ENCODE measurements at places on chromosomes 4 and X.

GRCh38 chr4:76955182-76955581 is 5.6 kb downstream of the SEPTIN11 start:
- DNase-seq: no peak

- DNase-seq: no peak
Measured at GRCh38 chrX:22533898-22534297, 261.2 kb downstream of the CBLL2 start.

DNA sequence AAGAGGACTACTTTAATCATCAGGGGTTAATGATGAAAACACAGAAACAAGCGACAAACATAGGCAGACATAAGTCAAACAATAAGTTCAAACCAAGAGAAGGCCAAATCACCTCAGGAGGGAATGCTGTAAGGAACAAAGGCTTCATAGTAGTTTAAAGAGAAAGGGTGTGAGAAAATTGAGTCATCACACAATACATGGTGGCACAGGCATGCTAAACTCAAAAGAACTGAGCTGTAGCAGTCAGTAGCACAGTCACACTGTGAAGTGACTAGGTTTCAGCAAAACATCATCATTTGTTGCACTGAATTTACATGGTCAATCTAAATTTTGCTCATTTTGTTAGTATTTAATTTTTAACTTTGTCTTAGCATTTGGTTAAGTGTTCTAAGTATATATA is 24.2 kb downstream of the SMC1A start:
- no peak for DNase-seq

GRCh38 chrX:26286836-26287235 is 70.9 kb downstream of the MAGEB5 start:
- DNase-seq: no peak

DNA sequence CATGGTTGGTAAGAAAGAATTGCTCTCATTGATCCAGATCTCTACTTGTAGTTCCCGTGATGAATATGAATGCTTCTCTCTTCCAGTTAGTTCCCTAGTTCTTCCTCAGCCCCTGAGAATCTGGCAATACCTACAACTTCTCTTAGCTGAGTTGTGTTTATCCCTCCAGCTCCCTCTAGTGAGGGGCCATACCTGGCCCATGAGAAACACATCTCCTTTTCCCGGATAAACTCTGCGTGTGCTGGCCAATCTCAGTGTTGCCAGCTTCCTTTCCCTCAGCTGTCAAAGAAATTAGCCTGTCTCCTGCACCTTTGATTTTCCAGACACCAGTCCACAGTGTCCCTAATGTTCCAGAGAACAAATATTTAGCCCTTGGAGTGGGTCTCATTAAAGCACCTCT is 5.7 kb downstream of the CBLL2 start:
- no peak for DNase-seq

- DNase-seq: no peak
Measured at GRCh38 chr4:3331511-3332394, 38.9 kb downstream of the RGS12 start.

GRCh38 chr4:16573206-16573605 is 325.2 kb downstream of the LDB2 start:
- DNase-seq: no peak

GRCh38 chrX:108216405-108216804 is 124.8 kb downstream of the ATG4A start:
- DNase-seq: no peak

GRCh38 chrX:7586126-7586525 is 256.8 kb upstream of the VCX start:
- DNase-seq: peak; percentile 24

GRCh38 chr4:140144050-140144449 is 9.9 kb downstream of the MAML3 start:
- no peak for DNase-seq

- no peak for DNase-seq
Measured at GRCh38 chr4:104575278-104575677, 80.6 kb upstream of the CXXC4 start.

GRCh38 chr4:67103001-67103747 is 442.1 kb downstream of the CENPC start:
- DNase-seq: no peak

- DNase-seq: no peak
Measured at GRCh38 chr4:38101563-38101962, 141.4 kb downstream of the PTTG2 start.

DNA sequence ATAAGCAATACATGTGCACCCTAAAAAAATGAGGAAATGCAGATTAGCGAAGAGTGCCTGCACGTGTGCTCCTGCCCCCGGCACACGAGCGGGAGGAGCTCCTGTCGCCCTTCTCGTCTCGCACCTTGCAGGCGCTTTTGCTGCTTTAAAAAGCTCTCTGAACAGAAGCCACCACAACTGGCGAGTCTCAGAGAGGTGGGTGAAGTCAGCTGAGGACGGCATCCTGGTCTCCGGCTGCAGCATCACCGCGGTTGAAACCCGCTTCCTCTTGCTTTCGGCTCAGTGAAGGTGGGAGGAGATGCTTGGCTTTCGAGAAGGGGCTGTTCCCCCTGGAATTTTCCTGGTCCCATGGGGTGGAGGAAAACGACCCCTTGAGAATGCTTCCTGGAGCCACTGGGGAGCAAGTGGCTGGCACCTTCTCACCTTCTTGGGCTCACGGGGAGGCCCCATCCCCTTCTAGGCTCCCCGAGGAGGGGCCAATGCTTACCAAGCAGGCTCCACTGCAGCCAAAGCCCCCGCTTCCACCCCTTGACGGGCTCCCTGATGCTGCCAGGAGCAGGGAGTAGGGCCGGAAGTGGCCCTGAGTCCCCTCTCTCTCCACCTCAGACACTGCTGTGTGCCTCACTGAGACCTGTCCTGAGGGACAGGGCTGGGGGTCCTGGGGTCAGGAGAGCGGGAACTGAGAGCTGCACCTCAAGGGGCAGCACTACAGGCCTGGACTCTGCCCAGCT is 29.2 kb upstream of the MXD4 start:
- DNase-seq: no peak

DNA sequence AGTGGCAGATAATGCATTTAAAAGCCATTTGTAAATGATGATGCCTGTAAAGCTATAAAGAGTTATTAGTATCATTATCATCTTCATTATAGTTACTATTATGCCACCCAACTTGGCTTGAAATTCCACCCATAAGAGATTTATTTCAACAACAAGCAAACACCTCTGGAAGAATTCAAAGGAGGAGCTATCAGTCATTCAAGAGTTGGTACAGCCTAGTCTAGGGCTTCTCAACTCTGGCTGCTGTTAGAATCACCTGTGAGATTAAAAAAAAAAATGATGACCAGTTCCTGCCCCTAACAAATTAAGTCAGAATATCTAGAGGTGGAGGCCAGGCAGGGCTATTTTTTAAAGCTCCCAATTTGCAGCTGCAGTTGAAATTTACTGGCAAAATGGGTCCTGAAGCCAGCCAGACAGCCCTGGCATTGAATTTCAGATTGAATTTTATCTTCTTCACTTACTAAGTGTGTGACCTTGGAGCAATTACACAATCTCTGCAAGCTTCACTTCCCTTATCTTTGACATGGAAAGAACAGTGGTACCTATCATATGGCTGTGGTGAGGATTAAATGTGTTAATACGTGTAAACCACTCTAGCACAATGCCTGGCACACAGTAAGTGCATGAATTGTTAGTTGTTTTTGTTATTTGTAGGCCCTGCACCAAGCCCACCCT is 52.9 kb upstream of the EDA start:
- DNase-seq: no peak
